Stimulated activated CD4-positive, alpha-beta T cell treated with anti-CD3 and anti-CD28 coated beads, TNF-alpha, amount 100 ng/mL, for 1 hour (primary cell): ENCODE measurements at places on chromosomes 12 and 14.

DNA sequence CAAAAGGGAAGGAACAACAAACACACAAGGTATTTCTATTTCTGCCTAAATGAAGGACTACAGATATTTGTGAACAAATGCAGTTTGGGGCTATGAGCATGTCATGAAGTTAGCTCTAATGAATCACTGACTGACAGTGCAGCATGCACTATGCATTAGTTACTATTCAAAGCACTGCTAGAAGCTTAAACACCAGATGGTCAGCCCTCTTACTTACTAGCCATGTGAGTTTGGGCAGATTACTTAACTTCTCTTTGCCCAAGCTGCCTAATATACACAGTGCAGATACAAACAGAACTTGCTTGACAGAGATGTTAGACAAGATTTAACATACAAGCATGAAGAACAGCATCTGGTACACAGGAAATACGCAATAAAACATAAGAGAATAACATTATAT, 96.0 kb downstream of the ATXN2 start:
- no peak for DNase-seq

DNA sequence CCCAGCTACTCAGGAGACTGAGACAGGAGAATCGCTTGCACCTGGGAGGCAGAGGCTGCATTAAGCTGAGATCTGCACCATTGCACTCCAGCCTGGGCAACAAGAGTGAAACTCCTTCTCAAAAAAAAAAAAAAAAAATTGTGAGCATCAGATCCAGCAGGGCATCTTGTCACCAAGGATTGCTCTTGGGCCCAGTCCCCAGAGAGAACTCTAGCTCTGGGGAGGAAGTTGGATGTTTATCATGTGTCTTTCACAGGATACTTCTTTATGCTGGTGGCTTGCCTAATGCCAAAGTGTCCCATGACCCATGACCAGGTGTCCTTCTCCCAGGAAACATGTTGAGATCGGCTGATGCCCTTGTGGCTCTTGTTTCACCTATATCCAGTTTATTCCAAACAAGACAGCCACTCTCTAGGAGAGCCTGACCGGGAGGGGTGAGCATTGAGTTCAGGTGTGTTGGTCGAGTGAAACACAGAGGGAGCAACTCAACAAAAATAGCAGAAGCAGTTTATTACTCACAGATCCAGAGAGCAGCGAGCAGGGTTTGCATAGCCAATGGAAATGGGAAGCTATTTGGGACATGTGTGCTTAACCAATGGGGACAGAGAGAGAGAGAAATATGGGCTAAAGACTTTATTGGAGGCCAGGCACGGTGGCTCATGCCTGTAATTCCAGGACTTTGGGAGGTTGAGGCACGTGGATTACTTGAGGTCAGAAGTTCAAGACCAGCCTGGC, 6.6 kb upstream of the TCHP start:
- DNase-seq: no peak

- no peak for DNase-seq
Measured at GRCh38 chr14:45998554-45998953, 653.0 kb downstream of the RPL10L start.

DNA sequence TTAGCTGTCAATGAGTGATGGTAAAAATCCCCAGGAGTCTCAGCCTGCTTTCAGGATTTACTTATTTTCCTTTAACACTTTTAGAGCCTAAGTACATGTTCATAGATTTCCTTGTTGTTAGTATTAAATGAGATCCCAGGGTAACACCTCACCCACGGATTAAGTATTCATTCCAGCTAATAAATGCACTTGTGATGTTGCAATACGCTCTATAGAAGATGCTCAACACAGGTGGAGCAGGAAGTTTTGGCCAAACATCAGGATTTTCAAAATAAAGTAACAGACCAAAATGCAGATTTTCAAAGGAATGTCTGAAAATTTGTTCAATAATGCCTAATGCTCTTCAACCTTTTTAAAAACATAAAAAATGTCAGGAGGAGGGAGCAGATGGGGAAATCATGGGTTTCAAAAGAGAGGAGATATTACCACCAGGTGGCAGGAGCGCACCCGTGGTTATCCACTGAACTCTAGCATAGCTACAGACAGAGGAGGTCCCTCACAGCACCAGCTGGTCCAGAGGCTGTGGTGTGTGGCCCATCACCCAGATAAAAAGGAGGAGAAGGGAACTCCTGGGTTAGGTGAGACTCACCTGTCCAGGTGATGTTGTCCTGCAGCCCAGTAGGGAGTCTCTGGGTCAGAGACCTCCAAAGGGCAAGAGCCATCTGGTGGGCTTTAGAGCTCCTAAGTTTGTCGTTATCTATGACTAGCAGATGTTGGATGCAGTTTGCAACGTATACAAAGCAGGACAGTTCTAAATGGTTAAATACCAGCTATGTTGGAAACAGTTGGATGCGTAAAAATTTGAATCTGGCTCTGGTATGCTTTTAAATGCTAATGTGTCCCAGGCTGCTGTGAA, 1158.4 kb upstream of the TMEM132C start:
- peak; percentile 16 for DNase-seq

DNA sequence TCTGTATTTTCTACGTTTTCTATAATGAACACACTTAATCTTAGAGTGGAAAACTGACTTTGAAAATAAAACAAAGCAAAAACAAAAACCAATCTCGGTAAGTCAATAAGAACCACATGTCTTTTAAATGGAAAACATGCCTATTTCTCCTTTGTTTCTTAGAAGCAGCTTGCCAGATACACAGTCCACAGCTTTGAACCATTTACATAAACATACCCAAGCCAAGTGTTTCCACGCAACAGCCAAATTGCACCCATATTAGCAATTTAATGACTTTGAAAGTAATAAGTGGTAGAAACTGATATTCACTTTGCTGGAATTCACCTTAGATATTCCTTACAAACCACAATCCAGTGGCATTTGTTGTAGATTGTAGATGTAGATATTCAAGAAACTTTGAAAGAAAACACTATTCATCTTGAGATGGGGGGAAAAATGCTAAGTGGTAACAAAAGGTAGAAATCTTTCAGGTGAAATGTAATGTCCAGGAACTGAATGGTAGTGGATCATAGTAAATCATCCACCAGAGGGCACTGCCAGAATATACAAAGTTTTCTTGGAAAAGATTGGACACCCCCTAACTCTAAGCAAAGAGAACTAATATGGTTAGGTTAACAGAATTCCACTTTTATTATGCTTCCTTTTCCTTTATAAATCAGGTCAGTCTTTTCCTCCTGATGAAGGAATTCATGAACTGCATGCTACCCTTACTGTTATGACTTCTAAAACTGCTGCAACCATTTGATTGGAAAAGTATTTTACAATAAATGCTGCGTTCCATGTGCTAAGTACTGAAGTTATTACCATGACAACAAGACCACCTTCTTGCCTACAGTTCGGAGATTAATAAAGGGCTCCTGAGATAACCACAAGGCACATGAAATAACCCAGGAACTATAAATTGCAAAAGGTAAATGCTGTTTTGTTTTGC, 69.8 kb downstream of the RERG start:
- no peak for DNase-seq

DNA sequence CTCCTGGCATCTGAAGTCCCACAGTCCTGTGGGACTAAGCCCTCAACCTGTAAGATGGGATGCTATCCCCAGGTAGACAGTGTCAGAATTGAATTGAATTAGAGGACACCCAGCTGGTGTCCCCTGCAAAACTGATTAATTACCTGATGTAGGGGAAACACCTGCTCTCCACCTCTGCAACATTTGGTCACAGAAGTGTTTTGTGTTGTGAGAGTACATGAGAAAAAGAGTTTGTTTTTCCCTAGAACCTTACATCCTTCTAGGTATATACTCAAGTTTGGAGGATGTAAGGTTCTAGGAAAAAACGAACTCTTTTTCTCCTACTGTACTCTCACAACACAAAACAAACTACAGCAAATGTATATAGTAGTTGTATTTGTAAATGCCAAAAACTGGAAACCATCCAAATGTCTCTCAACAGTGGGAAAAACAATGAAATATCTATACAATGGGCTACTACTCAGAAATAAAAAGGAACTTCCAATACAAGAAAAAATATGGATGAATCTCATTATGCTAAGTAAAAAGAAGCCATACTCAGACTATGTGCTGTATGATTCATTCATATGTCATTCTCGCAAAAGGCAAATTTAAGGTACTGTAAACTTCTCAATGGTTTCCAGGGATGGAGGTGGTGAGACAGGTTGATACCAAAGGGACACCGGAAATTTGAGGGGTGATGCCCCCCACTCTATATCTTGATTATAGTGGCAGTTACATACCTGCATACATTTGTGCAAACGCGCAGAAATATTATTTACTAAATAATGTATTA, 160.7 kb downstream of the MED13L start:
- no peak for DNase-seq

GRCh38 chr12:46921048-46921763, 95.4 kb upstream of the SLC38A4 start:
- DNase-seq: no peak

DNA sequence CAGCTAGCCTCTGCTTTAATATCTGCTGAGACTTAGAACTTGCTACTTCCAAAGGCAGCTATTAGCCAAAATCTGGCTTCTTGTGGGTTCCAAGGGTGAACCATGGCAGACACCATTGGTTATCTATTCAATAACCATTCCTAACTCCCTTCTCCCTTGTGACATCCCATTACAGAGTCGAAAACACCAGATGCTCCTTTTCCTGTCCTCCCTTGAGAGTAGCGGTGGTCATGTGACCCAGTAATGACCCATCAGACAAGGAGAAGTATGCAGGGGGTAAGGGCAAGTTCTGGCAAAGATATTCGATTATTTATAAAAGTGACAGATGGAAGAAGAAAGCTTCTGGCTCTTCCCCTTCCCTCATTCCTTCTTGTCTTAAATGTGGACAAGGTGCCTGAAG, 20.1 kb downstream of the TGFB3 start:
- no peak for DNase-seq

- no peak for DNase-seq
Measured at GRCh38 chr12:22729957-22730443, 105.0 kb downstream of the ETNK1 start.

DNA sequence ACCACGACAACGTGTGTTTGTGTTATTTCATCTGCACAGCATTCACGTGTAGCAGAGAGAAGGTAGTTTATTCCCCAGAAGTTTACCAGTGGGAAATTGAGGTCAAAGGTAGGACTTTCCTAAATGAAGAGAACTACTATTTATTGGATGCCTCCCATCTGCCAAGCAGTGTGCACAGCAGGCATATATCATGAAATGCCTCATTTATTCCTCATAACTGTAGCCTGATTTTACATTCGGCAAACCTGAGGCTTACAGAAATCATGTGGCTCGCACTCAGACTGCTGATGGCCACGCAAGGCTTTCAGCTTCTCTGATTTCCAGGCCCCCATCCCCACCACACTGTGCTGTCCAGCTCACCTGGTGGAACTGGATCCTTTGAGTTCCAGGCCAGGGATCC, 33.5 kb downstream of the NTF3 start:
- DNase-seq: no peak

- peak; percentile 54 for DNase-seq
Measured at GRCh38 chr12:106986625-106987389, at the start of gene MTERF2. MTERF2 (minus strand) TSS chr12:106987146; CDS start chr12:106978714, 8,432 bp downstream.

DNA sequence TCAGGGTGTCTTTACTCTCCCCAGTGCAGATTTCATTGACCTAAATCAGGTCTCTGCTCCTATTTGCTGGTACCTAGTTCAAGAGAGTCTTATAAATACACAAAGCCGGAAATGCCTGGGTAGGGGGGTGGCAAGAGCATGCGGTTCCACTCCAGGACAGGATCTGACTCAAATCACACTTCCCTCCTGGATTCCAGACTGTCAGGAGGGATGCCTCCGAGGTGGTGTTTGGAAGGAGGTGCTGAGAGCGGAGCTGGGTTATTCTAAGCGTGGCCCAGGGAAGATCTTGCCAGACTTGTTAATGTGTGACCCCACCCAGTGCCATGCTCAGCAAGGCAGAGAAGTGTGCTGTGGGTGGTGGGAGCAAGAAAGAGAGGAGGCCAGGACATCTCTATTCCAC, 49.8 kb downstream of the B4GALNT3 start:
- DNase-seq: no peak

DNA sequence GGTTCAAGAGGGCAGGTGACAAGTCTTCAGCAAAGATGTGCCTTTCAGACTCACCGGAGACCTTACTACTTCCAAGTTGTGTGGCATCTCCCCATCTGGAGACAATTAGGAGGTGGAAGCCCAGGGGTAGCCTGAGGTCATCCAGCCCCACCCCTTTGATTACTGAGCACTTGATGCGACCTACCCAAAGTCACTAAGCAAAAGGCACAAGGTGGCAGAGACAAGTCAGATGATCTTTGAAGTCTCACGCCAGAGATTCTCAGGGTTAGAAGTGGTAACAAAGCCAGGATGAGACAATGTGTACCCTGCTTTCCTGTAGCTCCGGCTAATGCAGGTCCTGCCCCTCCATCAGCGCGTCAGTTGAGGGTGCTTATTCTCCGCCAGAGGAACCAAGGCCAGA, 1.4 kb upstream of the FOXN3 start:
- no peak for DNase-seq

DNA sequence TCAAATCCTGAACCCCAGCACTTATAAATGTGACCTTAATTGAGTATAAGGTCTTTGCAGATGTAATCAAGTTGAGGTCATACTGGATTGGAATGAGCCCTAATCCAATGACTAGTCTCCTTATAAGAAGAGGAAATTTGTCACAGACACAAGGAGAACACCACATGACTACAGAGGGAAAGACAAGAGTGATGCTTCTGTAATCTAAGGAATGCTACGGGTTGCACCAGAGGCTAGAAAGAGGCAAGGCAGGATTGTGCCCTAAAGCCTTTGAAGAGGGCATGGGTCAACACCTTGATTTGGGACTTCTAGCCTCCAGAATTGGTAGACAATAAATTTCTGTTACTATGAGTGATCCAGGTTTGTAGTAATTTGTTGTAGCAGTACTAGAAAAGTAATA, 135.0 kb downstream of the FOXG1 start:
- no peak for DNase-seq

DNA sequence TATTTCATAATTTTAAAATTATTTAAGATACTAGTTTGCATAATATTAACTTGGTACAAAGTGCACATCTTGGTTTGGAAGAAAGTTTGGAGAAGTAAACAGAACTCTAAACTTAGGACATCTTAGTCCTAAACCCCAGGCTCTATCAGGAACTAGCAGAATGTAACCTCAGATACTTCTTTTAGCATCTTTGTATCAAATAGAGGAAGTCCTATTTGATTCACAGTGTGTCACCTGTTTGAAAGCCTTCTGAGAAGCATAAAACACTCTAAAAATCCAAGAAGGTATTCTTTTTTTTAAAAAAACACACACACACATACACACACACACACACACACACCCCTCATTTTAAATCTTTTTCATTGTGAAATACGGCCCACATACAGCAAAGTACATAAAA, 12.0 kb upstream of the RNU6-7 start:
- DNase-seq: no peak

- no peak for DNase-seq
Measured at GRCh38 chr14:32820181-32820580, 118.5 kb upstream of the NPAS3 start.

GRCh38 chr14:61701946-61702345, 6.6 kb downstream of the HIF1A start:
- DNase-seq: no peak
